ENCODE measurements at places on chromosomes 2 and 18.

DNA sequence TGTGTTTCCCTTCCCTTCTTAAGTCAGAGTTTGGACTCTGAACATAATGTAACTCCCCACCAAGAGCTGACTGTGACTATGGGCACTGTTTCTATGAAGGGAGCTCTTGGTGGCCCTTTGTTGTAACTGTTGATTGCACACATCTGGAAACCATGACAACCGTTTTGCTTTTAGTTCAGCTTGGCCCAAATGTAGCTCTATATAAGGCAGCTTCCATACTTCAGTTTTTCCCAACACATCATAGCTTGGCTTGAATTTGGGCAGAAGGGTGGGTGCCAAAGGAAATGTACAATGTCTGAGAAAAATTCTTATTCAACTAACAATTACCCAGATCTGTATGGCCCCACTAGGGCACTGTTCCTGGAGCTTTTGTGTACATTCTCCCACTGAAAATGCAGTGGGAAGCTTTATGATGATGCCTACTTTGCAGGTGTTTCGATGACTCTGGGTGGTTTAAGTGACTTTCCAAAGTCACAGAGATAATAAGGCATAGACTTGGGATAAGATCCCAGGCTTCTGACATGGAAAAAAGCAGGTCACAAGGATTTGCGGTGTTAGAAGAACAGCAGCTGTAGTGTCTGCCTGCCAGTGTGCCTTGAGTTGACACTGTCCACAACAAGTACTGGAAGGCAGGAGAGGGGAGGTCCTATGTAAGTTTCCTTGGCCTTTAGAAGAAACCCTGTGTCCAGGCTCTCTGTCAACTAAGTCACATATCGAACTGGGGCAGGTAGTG is 2.4 kb upstream of the CETN1 start:
- DNase-seq = peak; percentile 98

DNA sequence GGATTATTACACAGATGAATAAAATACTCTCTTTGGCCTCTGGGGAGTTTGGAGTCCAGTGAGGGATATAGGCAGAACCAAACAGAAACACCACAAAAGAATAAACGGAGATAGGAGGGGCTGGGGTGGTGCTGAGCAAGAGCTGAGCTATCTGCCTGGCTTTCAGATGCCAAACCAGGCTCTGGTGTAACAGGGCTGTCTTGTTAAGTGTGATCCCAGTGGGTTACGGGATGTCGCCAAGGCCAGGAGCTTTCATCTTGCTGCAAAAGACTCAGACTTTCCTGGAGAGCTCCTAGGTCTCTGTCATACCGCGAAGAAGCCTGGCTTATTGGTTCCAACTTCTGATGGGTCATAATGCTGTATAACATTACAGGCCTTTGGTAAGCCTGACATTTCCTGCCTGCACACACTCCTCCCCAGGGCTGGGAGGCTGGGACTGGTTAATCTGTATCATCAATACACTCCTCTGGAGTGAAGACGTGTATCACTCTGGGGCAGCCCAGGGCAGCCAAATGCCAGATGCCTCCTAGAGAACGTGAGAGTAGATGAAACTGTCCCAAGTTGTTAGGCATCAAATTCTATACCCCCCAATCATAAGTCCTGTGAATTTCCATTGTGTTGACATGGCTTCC is 60.5 kb downstream of the STPG4 start:
- DNase-seq = no peak

- DNase-seq = no peak
These were observed 484.5 kb downstream of the NUP35 start for GRCh38 chr2:183608747-183609146.

- no peak for DNase-seq
These were observed 734.8 kb upstream of the REG3G start for GRCh38 chr2:78290581-78291214.

- DNase-seq = no peak
These were observed 6.3 kb upstream of the ADGRF3 start for GRCh38 chr2:26352892-26353291.

- peak; percentile 13 for DNase-seq
These were observed 20.8 kb downstream of the LHCGR start for GRCh38 chr2:48734576-48735303.

- DNase-seq = no peak
These were observed 33.0 kb upstream of the RPL37A start for GRCh38 chr2:216465579-216466195.

DNA sequence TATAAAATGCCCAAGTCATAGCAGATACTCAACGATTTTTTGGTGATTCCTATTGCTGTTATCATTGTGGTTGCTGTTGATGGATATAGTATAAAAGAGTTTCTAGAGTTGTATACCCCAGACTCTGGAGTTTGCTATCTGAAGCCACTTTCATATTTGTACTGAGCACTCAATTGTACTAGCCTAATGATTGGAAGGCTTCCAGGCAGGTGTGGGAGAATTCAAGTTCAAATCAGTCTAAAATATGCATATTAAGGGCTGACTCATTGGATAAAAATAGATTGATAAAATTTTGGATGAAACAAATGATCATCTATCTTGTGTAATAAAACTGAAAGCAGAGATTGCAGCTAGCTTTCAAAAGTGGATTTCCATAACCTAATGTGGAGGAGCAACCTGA is 122.9 kb downstream of the NEB start:
- DNase-seq = no peak

DNA sequence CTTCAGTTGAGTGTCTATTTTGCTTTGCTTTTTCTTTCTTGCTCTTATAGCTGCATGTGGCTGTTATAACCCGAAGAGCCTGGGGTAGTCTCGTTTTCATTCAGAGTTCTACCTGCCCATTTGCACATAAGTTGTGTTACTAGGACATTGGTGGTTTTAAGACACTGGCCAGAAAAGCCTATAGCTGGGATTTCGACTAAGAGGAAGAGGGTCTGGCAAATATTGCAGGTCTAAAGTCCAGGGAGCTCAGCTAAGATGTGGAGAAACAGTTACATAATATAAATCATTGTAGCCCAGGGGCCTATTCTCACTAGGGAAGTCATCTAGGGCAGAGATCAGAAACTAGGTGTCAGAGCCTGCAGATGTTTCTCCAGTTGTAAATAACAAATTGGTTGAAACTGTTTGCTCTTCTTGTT is 120.8 kb downstream of the BABAM2 start:
- no peak for DNase-seq

Measured in skin of body (tissue), 3 donors.